M059J (cell line): ENCODE measurements at places on chromosomes 4 and X.

DNA sequence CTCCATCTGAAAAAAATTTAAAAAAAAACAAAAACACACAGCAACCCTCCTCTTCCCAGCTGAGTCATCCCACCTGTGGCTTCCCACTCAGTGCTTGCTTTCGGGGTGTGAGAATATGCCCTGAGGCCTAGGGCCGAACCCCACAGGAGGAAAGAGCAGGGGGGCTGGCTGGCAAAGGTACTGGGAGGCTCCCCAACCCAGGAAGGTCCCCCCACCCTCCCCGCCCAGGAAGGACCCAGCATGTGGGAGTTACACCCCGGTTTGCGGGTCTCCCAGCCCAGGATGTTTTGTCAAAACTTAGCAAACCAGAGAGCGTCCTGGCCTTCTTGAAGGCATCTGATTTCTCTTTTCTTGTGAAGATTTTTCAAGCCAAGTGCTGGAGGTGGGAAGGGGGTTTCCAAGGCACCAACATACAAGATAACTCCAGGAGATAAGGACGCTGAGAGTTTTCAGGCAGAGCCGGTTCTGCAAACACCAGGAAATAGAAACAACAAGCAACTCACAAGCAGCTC lies 25.7 kb upstream of the CSF2RA start:
- peak; percentile 67 for DNase-seq

DNA sequence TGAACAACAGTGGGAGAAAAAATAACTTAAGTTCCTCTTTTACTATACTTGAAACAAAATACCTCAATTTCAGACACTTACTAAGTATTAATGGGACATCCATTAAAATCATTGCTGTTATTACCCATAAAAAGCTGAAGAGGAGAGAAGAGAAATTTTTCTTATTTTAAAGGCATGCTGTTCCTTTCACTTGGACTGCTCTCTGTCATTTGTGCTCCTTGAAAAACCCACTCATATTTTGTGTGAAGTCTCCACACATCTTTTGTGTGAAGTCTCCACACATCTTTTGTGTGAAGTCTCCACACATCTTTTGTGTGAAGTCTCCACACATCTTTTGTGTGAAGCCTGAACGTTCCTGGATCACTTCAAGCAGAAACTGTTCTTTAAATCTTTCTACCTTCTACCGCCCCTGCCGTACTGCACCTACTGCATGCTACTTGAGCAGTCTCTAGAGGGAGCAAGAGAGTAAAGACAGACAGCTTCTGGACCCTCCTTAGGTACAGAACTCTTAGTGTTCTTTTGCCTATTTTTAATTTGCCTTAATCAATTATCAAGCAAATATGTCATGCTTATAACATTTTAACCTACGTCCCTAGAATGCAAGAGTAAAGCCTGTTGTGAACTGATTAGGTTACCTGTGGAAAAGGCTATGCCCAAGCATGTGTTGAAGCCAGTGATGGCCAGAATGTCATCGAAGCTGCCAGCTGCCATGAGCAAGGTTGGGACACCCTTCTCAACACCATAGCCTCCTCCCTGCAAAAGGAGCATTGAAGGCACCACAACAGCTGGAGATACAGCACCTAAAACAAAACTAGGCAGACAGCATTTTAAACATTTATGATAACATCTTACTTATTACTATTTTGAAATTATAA lies 27.1 kb upstream of the SLC9B1 start:
- DNase-seq, result peak; percentile 30

DNA sequence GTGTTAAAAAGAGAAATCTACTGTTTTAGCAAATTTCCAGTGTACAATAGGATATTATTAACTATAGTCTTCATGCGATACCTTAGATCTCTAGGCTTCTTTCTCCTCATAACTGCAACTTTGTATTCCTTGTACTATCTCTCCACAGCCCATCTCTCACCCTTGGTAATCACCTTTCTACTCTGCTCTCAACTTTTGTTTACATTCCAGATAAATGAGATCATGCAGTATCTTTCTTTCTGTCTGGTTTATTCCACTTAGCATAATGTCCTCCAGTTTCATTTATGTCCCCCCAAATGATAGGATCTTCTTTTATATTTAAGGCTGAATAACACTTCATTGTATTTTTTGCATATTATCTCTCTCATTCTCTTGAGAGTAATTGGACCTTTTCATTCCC lies 165.5 kb downstream of the HS3ST1 start:
- peak; percentile 5 for DNase-seq

GRCh38 chr4:183011213-183011907 lies 87.7 kb upstream of the WWC2 start:
- DNase-seq, result peak; percentile 79

- DNase-seq, result no peak
Observed at GRCh38 chrX:128754130-128754529, 701.9 kb upstream of the ACTRT1 start.

GRCh38 chr4:93865650-93866049 lies 37.1 kb downstream of the ATOH1 start:
- no peak for DNase-seq

GRCh38 chr4:156472624-156473023 lies 499.0 kb downstream of the PDGFC start:
- DNase-seq, result no peak

DNA sequence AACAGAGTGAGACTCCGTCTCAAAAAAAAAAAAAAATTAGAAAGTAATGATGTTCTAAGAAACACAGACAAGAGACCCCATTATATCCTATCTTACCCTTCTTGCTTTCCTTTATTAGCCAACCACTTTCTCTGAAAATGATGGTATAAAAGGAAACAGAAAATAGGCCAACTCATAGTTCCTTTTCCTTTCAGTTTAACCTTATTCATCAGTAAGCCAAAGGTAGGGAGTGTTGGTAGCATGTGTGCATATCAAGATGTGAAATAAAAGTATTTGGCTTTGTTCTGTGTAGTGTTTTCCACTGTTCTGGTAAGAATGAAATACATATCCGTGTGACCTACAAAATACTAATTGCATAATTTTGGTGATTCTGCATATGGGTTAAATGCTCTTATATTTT lies 266.6 kb downstream of the ZNF674 start:
- DNase-seq, result no peak

DNA sequence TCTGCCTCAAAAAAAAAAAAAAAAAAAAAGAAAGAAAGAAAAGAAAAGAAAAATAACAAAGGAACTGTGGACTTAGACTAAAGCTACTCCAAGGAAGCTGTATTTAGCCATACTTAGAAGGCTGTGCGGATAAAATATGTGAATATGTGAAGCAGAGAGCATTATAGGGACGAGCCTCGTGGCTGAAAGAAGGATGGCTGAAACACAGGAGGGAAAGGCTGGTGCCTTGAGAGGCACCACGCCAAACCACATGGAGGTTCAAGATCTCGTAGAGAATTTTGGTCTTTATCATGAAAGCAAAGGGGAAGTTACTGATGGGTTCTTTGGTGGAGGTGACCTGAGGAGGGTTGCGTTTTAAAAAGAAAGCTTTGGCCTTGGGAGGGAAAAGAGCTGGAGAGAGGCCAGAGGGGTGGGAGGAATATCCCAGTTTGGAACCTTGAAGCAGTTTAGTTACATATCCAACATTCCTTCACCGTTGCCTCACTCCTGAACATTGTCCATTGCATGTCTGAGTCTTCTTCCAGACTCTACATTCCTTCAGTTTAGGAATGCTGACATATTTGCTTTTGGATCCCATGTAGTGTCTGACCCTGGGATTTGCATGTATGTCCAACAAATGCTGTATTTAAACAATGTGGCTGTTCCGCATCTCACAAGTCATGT lies 82.5 kb downstream of the CPE start:
- DNase-seq, result peak; percentile 75

DNA sequence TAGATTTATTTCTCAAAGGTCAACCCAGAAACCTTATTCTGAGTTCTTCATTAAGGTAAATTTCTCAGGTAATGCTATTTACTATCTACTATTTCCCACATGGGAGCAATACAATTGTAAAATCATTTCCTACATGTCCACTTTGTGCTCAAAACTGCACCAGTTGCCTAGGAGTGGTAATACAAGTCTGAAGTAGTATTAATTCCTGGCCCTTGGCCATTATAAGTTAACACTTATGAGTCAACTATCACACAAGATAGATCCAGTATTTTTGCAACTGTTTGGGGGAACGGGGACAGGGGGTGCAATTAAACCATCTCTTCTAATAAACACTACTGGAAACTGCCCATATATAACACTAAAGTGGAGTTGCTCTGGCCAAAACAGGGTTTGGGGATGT lies 48.9 kb downstream of the ACSL4 start:
- peak; percentile 16 for DNase-seq

- DNase-seq, result no peak
Observed at GRCh38 chr4:8737075-8737474, 134.6 kb downstream of the HMX1 start.

- DNase-seq, result peak; percentile 5
Observed at GRCh38 chrX:148960060-148960459, 459.6 kb downstream of the AFF2 start.

DNA sequence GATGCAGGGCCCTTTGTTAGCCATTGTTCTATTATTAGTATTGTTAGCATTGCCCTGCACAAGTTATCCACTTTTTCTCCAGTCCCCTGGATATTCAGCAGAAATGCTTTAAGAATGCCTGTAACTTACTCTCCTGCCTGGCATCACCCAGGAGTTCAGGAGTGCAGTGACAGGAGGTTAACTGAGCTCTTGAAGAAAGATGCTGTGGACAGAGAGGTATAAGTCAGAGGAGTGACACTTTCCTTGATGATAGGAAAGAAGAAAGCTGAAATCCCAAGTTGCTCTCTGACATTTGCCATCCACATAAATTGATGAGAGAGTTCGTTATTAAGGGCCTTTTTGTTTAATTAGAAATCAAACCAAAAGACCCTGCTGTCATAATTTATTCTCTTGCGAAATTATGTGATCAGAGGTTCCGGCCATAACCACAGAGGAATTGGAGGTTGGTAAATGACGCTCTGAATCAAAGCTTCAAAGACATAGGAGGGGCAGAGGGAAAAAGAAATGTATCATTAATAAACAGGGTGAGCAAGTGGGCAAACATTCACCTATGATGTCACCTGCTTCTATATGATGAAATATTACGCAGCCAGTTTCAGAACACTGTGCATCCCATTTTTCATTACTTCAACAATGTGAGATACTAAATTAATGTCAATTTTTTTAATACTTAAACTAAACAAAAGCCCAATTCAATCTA lies 230.2 kb upstream of the JADE1 start:
- DNase-seq, result no peak

- no peak for DNase-seq
Observed at GRCh38 chr4:10577508-10578426, 106.8 kb downstream of the CLNK start.

- no peak for DNase-seq
Observed at GRCh38 chr4:64882311-64883086, 473.2 kb upstream of the TECRL start.

GRCh38 chrX:10617999-10618351 lies 2.4 kb downstream of the MID1 start:
- DNase-seq, result peak; percentile 85

DNA sequence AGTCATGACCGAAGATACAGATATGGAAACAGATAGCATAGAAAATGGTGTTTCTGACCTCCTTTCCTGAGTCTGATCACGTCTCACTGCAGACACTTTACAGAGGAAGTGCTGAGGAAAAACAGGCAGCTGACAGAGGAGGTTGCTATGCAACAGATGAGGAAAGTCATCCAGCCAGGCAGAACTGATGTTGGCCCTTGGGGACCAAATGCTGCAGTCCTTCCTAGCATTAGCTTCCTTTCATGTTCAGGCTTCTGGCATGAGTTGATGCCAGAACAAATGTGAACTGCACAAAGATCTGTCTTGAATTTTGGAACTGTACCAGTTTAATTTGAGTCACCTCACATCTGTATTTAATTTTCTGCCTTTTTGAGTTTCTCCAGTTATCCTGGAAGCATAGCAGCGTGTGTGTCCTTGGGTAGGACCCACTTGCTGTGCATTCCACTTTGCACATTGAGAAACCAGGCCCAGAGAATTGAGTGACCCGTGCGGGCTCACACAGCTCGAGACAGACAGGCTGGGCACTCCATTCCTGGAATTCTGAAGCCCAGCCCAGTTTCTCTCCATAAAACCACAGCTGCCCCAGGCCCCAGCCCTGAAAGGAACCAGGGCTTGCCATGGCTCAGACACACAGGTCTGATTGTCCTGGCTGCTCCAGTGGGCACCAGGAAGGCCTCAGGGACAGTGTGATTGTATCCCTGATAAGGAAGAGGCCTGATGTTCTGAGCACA lies 1.4 kb upstream of the MAGED1 start:
- peak; percentile 72 for DNase-seq

DNA sequence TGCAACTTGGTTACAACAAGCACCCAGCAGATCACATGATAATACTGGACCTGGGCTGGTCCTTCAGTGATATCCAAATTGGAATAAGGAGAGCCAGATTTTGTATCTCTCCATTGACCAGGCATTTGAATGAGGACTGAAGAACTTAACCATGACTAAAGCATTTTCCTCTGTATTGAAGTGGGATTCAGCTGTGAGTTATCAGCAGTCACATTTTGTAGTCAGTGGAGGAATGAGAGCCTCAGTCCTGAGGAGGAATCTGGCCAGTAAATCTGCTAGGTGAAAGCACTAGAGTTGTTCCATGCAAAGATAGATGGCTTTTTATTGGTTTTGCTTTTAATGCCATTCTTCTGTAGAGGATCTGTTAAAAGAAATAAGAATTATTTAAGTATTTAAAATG lies 1506.0 kb downstream of the PCDH7 start:
- DNase-seq, result no peak

DNA sequence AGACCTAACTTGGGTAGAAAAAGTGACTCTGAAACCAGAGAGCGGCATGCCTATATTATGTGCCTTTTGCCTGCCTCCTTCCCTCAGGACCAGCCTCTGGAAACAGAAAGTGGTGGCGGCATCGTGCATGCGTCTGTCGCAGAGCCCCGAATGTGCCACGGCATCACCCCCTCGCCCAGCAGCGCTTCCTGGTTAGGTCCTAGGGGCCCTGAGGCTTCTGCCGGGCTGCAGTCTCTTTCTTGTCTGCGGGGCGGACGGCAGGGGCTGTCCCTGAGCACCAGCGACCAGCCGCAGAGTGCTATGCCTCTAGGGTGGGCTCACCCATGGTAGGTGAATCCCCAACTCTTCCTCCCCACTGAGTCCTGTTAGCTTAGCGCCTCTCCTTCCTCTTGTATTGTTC lies 68.7 kb downstream of the VSIG4 start:
- no peak for DNase-seq

GRCh38 chrX:136170139-136170800 lies 22.9 kb downstream of the FHL1 start:
- DNase-seq, result peak; percentile 87

DNA sequence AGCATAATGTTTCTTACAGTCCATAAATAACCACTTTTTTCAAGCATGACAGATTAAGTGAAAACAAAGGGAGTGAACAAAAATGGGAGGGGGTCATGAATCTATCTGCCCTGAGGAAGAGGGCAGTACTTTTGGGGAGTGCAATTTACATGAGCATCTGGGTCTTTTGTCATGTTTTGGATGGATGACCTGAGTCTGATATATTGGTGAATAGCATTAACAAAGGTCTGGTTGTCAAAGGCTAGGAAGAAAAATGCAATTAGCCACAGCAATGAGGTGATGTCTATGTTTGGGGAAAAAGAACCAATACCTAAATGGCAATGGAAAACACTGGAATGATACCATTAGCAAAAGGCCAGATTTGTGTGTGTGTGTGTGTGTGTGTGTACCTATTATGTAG lies 15.1 kb upstream of the MAD2L1 start:
- DNase-seq, result no peak

- no peak for DNase-seq
Observed at GRCh38 chr4:128951316-128951715, 141.8 kb downstream of the JADE1 start.
